ENCODE measurements at places on chromosomes 13 and 19.

GRCh38 chr13:42847891-42848663 is 66.7 kb downstream of the FAM216B start:
- DNase-seq: no peak

- peak; percentile 54 for DNase-seq
Measured at GRCh38 chr19:33429891-33430673, 56.6 kb downstream of the CEBPG start.

DNA sequence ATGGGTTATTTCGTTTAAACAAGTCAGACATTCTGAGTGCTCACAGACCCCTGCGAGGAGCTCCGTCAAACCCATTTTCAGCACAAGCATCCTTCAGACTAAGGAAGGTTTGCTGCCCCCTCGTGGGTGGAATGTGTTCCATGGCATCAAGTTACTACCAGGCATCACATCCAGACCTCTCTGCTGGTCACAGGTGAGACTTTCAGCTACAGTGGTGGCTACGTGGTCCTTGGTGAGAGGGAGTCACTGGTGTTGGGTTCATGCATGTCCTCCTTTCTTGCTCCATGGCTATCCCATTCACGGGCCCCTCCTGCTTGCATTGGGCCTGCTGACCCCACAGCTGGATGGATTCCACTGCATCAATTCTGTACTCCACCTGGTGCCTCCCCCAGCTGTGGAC is 9.1 kb upstream of the LILRB5 start:
- DNase-seq: peak; percentile 26

DNA sequence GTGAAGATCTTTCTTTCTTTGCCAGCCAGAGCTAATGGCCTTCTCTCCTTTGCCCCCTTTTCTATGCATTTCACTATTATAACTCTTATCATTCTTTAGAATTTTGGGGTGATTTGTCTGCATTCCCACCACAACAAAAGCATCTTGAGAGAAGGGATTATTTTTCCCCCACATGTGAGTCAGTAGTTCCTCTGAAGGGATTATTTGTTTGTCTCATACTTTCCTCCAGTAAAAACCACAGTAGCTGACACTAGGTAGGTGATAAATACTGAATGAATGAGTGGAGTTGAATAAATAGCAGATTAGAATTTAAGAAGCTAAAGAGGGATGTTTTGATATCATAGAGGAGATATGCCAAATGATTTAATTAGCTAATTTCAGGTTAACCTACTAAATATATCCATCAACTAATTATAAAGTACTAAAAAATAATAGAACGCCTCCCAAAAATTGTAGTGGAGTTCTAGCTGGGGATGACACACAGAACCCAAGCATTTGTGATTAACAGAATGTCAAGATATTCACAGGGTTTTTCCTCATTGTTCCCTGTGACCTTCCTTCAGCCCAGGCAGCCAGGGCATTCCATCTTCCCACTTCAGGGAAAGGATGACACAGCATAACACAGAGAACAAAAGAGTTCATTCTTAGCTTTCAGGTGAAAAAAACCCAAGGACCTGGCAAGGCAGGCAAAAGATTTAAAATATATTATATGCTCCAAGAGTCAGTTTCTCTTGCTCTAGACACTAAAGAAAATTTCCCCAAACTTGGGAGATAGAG is 3.5 kb upstream of the TBC1D4 start:
- DNase-seq: no peak

DNA sequence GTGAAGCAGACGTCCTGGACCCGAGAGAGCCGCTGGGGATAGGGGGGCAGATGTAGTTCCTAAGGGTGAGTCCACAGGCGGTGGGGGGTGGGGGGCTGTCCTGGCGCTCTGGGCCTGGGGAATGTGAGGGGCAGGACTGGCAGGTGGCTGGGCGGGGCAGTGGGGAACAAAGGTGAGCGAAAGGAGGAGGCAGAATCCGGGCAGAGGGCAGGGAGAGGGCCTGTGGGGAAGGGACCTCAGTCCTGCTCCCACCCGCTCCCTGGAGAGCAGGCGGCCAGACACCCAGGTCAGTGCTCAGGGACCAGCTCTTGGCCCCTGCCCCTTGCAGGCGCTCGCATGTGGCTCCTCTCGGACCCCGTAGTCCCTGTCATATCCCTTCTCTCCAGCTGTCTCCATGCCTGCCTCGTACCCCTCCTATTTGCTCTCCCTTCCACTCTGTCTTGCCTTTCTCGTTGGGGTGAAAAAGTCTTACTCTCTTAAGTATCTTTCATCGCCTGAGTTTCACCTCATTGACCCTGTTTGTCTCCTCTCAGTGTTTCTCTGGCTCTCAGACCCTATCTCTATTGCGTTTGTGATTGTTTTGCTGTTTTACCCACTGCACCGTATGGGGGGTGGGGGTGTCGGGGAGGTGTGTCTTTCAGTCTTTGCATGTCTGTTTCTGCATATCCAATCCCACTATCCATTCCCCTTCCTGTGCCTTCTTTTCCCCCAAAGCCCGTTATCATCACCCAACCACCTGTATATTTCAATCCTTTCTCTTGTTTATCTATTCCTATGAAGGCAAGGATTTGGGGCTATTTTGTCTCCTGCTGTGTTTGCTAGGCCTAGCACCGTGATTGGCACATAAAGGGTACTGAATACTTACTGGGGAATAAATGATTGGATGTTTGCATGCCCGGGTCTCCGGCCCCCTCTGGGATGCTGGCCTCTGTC is 5.8 kb downstream of the SPHK2 start:
- no peak for DNase-seq

GRCh38 chr19:2195914-2196313 is 32.2 kb downstream of the DOT1L start:
- DNase-seq: no peak

DNA sequence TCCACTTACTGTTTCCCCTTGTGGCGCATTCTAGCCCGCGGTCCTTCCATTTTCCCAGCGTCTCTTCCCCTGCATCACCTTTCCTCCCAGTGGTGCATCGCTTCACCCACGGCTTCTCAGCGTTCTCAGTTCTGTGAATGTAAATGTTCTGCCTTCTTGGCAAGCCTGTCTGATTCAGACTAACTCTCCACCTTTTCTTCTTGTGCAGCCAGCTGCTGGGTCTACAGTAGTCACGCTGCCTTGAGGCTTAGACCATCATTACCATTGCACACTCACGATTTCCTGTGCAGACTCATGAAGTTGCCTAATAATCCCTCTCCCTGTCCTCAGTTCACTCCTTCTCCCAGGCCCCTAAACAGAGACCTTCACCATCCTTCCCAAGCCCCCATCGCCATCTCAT is 75.0 kb downstream of the DHRS12 start:
- DNase-seq: no peak

DNA sequence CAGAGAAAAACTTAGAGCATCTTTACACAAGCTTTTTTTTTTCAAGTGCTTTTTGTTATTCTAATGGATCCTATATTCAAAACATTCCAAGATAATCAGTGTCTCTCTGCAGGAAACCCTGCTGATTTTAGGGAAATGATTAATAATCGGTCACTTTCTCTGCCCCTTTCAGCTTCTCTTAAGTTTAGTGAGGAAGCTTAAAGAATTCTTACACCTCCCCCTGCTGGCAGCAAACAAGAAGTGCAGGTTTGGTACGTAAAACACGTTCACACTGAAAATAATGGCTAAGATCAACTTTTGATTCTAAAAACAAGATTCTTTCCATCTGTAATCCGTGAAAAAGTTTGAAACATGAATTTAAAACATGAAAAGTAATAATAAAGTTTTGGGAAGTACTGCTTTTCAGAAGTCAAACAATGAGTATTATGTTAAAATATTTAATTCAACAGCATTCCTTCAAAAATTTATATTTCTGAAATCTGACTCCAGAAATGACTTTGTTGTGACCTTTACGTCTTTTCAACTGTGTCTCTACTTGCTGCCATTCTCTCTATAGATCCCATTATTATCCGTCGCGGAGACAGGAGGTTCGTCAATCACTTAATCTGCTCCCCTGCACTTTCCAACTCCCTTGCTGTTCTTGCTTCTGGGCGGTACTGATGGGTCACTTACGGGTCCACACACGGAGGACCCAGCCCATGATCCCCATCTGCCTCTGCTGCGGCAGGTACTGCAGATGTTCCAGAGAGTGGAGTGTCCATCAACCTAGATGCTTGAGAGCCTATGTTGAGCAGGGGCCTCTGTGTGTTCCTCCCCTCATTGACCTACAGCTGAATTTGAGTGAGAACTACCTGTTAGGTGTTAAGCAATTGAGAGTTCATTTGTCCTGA is 203.1 kb upstream of the EDNRB start:
- DNase-seq: no peak

GRCh38 chr13:31007417-31007816 is 75.0 kb downstream of the TEX26 start:
- no peak for DNase-seq

- no peak for DNase-seq
Measured at GRCh38 chr19:29934781-29935180, 7.3 kb upstream of the URI1 start.

DNA sequence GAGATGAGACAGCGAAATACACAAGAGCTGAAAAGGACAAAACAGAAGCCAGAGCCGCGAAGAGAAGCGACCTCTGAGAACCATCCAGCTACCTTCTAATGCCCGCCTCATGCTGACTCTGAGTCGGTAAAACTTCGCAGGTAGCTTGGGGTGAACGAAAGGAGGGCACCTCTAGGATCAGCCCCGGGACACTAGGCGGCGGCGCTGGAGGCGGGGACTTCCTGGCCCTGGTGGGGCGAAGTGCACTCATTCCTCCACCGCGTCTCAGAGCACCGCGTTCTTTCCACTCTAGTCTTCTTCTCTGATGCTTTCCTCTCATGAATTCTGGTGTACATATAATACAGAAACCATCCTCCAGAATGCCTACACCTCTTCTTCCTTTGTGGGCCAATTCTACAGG is 50.1 kb downstream of the KL start:
- no peak for DNase-seq

DNA sequence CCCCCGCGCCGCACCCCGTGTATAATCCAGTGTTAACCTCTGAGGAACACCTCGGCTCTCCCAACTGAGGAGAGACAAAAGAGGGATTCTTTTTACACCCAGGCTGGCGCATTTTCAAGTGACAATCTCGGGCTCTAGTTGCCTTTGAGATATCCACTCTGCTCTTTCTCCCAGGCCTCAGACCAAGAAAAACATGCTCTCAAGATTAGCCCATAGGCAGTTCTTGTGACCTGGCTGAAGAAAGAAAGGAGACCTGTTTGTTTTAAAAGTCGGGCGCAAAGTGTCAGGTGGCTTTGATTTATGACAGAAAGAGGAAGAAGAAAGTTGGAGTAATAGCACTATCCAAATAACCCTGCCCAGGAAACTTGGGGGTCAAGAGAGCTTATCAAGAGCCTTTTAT is 27.3 kb downstream of the SHISA2 start:
- DNase-seq: no peak

- peak; percentile 3 for DNase-seq
Measured at GRCh38 chr13:48094404-48094780, 512 bp downstream of the MED4 start.

DNA sequence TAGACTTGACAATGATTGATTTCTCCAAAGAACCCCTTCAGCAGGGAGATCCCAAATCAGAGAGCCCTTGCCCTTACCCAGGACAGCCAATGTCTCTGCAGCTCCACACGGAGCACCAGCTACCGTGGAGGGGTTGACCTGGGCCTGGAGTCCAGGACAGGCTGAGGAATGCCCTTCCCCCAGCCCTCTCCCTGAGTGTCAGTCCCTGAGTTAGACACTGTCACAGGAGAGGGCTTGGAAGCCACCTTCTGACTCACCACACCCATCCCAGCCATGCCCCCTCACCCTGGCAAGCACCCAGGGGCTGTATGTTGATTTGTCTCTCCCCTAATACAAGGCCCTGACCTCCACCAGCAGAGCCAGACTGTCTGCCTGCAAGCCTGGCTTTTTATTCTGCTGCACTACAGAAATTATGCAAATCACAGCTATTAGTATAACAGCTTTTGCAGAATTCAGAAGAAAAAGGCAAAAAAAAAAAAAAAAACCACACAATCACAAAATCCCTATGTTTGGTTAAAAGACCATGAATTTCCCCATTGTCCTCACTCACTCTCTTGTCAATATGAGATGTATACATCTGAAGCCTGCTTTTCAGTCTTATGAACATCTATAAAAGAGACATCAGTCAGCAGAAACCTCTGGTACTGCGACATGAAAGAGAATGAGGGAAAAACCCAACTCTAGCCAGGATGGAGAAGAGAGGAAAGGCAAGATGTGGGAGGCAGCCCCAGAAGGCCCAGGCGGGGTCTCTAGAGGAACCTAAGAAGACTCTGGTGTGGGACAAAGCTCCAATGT is 240.7 kb downstream of the UQCRFS1 start:
- DNase-seq: no peak

DNA sequence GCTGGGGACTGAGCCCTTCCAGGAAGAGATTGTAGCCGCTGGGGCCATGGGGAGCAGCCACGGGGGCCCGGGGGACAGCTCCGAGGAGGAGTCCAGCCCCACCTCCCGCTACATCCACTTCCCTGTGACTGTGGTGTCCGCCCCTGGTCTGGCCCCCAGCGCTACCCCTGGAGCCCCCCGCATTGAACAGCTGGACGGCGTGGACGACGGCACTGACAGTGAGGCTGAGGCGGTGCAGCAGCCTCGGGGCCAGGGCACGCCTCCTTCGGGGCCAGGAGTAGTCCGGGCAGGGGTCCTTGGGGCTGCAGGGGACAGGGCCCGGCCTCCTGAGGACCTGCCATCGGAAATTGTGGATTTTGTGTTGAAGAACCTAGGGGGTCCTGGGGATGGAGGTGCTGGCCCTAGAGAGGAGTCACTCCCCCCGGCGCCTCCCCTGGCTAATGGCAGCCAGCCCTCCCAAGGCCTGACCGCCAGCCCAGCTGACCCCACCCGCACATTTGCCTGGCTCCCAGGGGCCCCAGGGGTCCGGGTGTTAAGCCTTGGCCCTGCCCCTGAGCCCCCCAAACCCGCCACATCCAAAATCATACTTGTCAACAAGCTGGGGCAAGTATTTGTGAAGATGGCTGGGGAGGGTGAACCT is 9.6 kb downstream of the IGFLR1 start:
- DNase-seq: no peak

DNA sequence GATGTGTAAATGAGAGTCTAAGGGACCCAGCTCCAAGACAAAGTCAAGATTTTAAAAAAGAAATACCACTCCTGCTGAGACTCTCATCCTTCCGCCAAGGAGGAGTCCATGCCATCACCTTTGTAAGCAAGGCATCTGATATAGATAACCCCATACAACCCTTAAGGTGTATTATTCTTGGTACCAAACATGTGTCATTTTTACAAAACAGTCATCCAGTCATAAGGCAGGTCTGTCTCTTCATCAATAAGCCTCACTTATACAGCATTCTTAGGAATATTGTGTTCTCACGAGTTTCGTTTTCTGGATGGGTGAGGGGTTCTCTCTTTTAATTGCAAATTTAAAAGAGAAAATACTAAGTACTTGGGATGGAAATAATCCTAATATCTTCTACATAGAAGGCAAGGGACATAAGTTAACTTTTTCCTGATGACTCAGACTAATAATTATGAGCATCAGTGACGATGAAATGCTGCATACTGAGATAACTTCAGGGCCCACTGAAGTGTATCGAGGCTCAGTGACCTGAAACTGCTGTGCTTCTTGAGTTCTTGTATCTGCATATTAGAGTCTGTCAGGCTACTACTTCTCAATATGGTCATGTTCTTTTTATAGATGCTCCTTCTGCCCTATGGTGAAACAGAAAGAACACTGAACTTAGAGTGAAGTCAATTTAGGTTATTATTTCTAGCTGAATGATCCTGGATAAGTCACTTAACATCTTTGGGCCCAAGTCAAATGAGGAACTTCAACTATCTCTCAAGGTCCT is 166.6 kb downstream of the KLF12 start:
- DNase-seq: no peak
